ENCODE measurements at places on chromosomes 7 and 10. TPM values are rescaled to one million over a fixed set of nuclear protein-coding genes. Genes with fewer than 3 reads are reported as not detected.

- DNase-seq: no peak
- peaks cover 5% of the 10 kb centered on the region for H3K4me1 ChIP-seq
- H3K27me3 ChIP-seq: no peaks in the 10 kb centered on the region
- no peak overlapping the region for H3K4me3 ChIP-seq
- H3K27ac ChIP-seq: no peak overlapping the region
- no peaks in the 10 kb centered on the region for H3K36me3 ChIP-seq
Observed at GRCh38 chr7:2278026-2278425, 36.0 kb downstream of the NUDT1 start.

GRCh38 chr7:151243408-151244195, 4.9 kb downstream of the SMARCD3 start:
- no peaks in the 10 kb centered on the region for H3K4me1 ChIP-seq
- H3K4me3 ChIP-seq: no peak overlapping the region
- H3K27me3 ChIP-seq: no peaks in the 10 kb centered on the region
- H3K27ac ChIP-seq: no peak overlapping the region

- no peaks in the 10 kb centered on the region for H3K27me3 ChIP-seq
- H3K27ac ChIP-seq: peak overlapping the region; percentile 84
- no peak overlapping the region for H3K4me3 ChIP-seq
- DNase-seq: peak; percentile 55
Observed at GRCh38 chr7:116240024-116240668, 29.8 kb downstream of the TES start.

DNA sequence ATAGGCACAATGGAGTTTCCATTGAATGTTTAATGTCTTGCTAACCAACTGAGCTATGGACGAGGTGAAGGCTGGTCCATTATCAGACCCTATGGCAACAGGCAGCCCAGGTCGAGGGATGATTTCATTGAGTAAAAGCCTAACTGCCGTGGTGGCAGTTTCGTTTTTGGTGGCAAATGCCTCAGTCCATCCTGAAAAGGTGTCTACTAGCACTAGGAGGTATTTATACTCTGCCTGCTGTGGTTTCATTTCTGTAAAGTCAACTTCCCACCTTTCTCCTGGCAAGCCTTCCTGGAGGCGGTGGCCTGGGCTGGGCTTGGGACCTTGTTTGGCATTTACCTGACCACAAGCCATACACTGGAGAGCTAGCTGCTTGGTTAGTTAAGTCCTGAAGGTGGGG, 75.8 kb downstream of the PRR15 start:
- no peak overlapping the region for H3K4me3 ChIP-seq
- DNase-seq: no peak
- H3K36me3 ChIP-seq: no peaks in the 10 kb centered on the region
- H3K27me3 ChIP-seq: no peaks in the 10 kb centered on the region
- H3K4me1 ChIP-seq: no peaks in the 10 kb centered on the region

- no peaks in the 10 kb centered on the region for H3K36me3 ChIP-seq
- H3K27ac ChIP-seq: no peak overlapping the region
- no peak for DNase-seq
Observed at GRCh38 chr7:149297034-149297755, 35.2 kb downstream of the ZNF783 start.

DNA sequence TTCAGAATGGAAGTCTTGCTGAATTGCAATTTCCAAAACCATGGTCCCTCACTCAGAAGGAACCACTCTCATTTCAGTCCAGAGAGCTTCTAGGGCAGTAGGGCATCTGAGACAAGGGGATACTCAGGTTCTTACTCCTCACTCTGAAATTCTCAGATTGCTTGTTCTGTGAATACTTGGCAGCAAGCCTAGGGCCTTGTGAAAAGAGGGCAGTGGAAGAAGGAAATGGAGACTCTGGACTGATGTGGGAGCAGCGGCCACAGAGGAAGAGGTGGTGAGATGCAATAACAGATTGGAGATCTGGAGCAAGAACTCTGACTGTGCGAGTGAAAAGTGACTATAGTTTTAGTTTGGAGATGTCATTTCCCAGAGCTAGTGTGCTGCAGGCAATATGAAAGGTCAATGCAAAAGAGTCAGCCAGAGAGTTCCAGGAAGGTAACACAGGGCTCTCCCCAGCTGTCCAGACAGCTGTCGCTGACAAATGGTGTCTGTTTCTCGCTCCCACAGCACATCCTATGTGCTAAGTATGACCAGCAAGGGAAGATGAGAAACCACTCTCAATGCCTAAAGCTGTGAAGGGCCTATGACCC, 291.6 kb upstream of the KIAA1217 start:
- no peak overlapping the region for H3K27ac ChIP-seq
- H3K4me3 ChIP-seq: no peak overlapping the region
- H3K36me3 ChIP-seq: no peaks in the 10 kb centered on the region
- DNase-seq: no peak
- H3K27me3 ChIP-seq: no peaks in the 10 kb centered on the region
- H3K4me1 ChIP-seq: no peaks in the 10 kb centered on the region

GRCh38 chr7:19295376-19295775, 150.2 kb upstream of the FERD3L start:
- no peak for DNase-seq
- no peak overlapping the region for H3K4me3 ChIP-seq
- H3K4me1 ChIP-seq: no peaks in the 10 kb centered on the region
- H3K27ac ChIP-seq: peak overlapping the region; percentile 33
- no peaks in the 10 kb centered on the region for H3K27me3 ChIP-seq

DNA sequence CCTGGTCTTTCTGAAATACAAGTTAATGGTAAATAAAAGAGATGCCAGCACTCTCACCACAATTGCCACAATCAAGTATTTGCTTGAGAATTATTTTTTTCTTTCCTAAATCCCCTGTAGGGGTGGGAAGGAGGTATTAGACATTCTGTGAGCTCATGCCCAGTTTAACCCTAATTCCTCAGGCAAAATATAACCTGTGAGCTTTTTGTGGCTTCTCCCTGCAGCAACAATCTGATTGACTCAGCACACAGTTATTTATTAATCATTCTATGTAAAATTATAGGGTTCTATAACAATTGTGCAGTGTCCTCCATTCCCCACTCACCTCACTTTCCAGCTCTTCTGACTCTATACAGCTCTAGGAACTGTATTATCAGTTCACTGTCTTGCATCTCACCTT, 66.3 kb downstream of the GLI3 start:
- no peaks in the 10 kb centered on the region for H3K4me1 ChIP-seq
- no peak overlapping the region for H3K27ac ChIP-seq
- no peak for DNase-seq
- H3K4me3 ChIP-seq: no peak overlapping the region
- H3K36me3 ChIP-seq: no peaks in the 10 kb centered on the region

DNA sequence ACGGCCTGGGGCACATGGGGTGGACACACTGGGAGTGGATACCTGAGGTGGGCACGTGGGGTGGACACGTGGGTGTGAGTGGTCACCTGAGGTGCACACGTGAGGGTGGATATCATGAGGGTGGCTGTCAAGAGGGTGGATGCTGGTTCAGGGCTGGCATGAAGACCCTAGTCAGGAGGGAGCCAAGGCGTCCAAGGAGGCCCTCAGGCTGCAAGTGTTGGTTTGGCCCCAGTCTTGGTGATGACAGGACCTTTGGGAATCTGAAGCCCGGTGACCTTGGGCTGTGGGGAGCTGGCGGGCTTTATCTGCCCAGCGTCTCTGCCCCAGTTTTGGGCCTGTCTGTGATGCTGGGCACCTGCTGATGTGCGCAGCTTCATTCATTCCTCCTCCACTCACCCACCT, 24.9 kb upstream of the PFKFB3 start:
- H3K27me3 ChIP-seq: no peaks in the 10 kb centered on the region
- H3K4me1 ChIP-seq: peaks cover 18% of the 10 kb centered on the region
- DNase-seq: no peak
- H3K4me3 ChIP-seq: no peak overlapping the region
- no peaks in the 10 kb centered on the region for H3K36me3 ChIP-seq
- H3K27ac ChIP-seq: no peak overlapping the region

RASA4B gene
- 10.8 TPM for total RNA-seq

NOLC1 gene
- 17.9 TPM for total RNA-seq

SEMA4G gene
- total RNA-seq: 4.1 TPM
